Stimulated activated CD4-positive, alpha-beta T cell treated with anti-CD3 and anti-CD28 coated beads, Interleukin-12 subunit alpha, Interleukin-12 subunit beta, amount 100 ng/mL, for 4 hours (primary cell): ENCODE measurements at places on chromosomes 12 and 14.

- no peak for DNase-seq
Observed at GRCh38 chr12:89529738-89530137, 3.9 kb upstream of the POC1B start.

DNA sequence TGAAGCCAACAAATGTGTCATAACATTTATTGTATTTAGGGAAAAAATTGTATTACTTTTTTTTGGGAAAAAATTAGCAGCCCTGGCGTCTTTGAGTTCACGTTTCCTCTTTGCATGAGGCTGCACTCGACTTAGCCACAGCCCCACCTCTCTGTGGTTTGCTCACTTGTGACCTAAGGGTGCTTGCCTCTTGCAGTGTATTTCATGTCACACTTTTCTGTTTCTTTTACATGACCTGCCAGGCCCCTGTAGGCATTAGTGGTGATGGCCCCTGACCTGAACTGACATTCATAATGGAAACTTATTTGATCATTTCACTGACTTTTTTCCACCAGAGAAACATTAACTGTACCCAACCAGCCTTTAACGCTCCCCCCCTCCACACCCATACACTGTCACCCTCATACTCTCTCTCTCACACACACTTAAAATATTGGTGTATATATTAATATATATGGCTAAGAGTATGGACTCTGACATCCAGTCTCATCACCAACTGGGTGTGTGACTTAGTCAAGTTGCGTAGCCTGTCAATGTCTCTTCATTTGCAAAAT, 122.9 kb downstream of the PRKCH start:
- DNase-seq: peak; percentile 39

GRCh38 chr12:47085815-47086252, 6.1 kb upstream of the AMIGO2 start:
- DNase-seq: peak; percentile 13

DNA sequence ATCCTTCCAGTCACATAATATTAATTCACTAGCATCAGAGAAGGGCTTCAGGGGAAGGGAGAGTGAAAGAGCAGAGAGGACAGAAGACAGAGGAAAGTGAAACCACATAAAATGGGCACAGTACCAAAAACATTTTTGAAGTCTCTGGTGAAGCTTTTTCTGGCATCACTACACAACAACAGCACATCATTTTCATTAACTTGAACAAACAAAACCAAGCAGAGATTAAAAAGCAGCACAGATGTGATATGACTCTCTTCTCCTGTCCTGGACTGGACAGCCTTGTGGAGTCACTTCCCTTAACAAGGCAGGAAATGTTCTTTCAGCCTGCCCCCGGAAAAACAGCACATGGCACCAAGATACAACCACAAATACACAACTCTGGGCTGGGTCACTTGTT, 112.0 kb downstream of the TSPAN8 start:
- no peak for DNase-seq

- no peak for DNase-seq
Observed at GRCh38 chr12:1429980-1430379, 164.4 kb downstream of the FBXL14 start.

DNA sequence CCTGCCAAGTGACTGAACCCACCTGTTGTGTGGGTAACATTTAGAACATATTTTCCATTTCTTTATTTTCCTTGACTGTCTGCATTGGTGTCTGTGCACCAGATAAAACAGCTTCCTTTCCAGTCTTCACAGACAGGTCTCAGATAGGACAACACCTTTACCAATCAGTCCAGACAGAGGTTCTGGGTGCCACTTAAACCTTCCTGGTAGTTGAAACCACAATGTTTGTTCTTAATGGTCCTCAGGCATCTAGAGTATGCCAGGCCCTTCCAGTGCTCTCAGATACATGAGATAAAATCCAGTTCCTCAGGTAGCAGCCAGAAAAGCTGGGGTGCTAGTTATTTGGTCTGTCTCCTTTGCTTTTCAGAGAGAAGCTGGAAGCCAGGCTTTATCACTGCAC, 7.0 kb upstream of the CLEC2D start:
- no peak for DNase-seq

- DNase-seq: no peak
Observed at GRCh38 chr12:70652451-70652850, 15.2 kb upstream of the PTPRB start.

DNA sequence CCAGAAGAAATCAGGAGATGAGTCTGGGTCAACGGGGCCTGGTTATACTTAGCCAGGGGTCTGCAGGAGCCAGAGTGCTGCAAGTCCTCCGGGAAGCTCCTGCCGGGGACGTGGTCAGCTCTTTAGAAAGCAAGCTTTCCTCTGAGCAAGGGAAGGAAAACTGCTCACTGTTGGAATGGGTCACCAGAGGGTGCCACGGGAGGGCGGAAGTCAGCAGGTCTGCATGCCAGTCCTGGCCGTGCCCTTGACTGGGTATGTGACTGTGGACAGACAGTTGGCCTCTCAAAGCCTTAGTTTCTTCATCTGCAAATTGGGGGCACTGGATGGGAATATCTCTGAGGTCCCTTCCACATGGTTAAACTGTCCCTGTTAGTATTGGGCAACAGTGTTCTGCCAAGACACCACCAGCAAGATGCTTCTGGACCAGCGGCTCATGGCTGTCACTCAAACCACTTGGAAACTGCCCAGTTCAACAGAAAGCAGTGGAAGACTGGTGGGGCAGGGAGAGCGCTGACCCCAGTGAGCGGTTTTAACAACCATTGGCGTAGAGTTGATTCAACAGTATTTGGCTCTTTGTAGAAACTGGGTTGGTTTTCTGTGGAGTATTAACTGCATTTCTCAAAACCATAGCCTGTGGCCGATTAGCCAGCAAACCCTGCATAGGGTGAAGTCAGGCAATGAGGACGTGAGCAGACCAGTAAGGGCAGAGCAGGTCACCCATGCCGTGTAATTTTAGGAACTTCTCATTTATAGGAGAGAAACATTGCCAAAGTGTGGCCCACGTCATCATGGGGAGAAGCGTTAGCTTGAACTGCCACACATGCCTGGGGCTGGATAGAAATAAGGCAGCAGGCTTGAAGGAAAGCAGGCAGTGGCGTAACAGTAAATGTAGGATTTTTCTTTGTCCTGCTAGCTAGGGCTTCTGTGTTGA, 163.9 kb upstream of the PRMT8 start:
- DNase-seq: no peak

GRCh38 chr14:101198398-101199027, 295.0 kb upstream of the RTL1 start:
- DNase-seq: no peak

DNA sequence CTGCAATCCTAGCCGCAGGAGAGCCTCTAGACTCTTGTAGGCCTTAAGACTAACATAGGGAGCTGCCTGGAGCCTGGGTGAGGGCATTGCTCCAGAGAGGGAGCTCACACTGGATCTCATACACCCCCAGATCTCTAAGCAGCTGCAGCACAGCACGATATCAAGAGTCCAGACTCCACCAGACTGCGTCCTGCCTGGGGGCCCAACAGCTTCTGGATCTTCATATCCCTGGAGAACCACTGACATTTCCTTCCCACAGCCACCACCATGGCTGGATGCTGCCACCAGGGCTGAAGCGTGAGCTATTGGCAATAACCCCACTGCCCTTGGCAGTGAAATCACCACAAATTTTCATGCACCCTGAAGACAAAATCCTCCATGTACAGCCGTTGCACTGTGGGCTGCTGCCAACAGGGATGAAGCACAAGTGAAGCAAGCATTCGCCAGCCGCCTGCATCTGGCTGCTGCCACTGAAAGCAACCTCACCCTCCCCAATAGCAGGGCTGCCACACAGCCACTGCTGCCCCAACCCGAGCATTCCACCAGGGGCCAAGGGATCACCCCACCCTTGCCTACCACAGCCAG, 28.2 kb downstream of the CACNA2D4 start:
- DNase-seq: no peak

DNA sequence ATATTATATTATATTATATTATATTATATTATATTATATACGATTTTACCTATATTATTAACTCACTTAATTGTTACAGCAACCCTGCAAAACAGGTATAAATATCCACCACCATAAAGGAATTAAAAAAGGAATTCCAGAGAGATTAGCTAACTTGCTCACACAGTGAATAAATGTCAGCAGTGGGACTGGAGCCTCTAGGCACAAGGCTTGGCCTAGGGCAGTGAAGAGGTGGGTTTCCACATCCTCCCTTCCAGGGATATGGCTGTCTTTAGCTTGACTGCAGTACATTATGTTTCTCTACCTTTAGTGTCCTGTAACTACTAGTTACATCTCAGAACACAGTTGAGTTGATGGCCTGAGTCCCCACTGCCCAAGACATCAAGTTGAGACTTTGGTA, 166.9 kb downstream of the SLC15A5 start:
- DNase-seq: no peak

DNA sequence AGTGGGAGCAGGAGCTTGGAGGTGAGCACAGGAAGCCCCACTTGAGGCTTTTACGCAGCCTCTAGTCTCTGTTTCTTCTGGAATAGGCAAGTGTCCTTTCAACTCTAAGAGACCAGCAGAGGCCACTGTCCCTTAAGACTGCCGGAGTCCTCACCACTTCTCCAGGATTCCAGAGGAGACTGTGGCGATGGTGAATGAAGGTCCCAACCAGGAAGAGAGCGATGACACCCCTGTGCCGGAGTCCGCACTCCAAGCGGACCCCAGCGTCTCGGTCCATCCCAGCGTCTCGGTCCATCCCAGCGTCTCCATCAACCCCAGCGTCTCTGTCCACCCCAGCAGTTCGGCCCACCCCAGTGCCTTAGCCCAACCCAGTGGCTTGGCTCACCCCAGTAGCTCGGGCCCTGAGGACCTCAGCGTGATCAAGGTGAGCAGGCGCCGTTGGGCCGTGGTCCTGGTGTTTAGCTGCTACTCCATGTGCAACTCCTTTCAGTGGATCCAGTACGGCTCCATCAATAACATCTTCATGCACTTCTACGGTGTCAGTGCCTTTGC, 442 bp downstream of the FLVCR2 start:
- no peak for DNase-seq

GRCh38 chr12:32736445-32736844, 19.3 kb downstream of the YARS2 start:
- no peak for DNase-seq

DNA sequence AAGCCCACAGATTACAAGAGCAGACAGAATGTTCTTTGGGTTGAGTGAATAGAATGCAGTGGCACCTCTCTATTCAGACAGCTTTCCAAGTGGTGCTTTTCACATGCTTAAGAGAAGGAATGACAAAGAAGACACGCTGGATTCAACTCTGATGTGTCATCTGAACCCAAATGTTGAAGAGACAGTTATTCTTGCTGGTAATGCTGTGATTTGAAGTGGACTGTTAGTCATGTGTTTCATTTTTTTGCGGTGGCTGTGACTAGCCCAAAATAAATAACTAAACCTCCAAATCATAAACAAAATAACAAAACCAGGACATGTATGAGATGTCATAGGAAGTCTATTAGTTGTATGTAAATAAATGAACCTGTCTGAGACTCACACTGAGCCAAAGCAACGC, 391.8 kb upstream of the PRICKLE1 start:
- DNase-seq: no peak

DNA sequence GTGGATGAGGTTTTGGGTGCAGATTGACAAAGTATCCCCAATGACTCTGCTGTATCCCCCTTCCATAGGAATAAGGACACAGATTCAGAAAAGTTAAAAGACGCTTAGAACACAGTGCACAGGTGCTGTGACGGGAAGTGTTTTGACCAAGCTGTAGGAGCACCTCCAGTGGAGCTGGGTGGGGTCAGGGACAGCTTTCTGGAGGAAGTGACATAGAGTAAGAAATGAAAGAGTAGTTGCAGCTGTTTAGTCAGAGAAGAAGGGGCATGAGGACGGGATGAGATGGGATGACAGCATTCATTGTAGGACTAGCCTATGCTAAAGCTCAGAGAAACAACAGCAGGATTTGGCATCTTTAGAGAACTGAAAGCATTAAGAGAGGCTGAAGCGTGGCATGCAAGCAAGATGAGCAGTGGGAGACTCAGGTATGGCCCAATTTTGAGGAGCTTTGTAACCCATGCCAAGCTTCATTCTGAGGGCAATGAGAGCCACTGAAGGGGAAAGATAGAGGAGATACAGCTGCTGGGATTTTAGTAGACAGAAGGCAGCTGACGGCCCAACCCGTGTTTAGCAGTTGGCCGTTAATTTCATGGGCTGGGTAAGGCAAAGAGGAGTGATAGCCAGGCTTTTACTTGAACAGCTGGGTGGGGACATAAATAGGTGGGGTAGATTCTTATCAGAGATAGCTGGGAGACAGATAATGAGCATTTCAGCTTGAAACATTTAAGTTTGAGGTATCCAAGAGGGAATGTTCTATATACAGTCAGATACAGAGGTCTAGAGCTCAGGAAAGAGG, 131.8 kb upstream of the KRAS start:
- no peak for DNase-seq

- DNase-seq: no peak
Observed at GRCh38 chr12:32702946-32703345, 23.8 kb downstream of the DNM1L start.

- peak; percentile 53 for DNase-seq
Observed at GRCh38 chr12:93098077-93098476, 169.0 kb upstream of the EEA1 start.

DNA sequence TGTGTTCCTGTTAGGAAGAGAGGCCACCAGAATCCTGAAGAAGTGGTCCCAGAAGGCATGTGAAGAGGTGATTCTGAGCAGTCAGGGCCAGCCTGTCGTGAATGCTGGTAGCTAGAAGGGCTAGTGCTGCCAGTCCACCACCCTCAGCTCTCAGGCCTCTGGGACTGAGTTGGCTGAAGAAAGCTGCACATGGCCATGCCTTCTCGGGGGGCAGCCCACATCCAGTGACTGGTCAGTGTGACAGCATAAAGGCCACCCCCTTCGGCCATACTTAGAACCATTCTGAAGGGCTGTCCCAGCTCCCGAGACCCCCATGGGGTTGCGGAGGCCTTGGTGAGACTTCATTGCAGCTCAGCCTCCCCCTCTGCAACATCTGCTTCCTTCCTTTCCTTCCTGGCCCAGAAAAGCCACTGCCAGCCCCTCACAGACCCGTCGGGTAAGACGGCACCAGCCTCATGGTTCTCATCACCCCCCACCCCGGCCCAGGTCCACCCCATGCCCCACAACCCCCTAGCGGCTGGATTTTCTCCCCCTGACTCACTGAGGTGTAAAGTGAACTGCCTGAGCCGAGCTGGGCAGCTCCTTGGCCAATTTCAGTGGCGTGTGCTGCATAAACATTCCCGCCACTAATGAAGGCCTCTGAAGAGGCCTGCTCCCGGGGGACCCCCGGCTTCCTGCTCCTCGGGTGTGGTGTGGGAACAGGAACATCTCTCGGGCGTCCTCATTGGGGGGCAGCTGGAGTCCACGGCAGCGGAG, 49.5 kb upstream of the DIO3 start:
- no peak for DNase-seq

GRCh38 chr12:56231184-56231582, 1.3 kb downstream of the SLC39A5 start:
- DNase-seq: no peak

- DNase-seq: no peak
Observed at GRCh38 chr12:46503637-46504175, 131.1 kb upstream of the SLC38A2 start.

- DNase-seq: no peak
Observed at GRCh38 chr12:91264178-91264577, 81.6 kb upstream of the DCN start.

DNA sequence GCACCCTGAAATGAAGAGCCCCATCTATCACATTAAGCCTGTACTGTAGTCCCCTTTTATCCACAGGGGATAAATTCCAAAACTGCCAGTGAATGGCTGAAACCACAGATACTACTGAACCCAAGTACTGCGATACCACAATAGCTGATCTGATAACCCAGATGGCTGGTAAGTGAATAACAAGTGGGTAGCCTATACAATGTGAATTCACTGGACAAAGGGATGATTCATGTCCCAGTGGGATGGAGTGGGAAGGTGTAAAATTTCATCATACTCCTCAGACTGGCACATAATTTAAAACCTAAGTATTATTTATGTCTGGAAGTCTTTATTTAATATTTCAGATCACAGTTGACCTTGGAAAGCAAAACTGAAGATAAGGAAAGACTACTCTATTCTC, 201.3 kb downstream of the GPHN start:
- DNase-seq: no peak
